ENCODE measurements at places on chromosomes 6 and 20.

GRCh38 chr20:1247689-1248088 lies 18.4 kb upstream of the SNPH start:
- DNase-seq: no peak
- no peak overlapping the region for H3K4me3 ChIP-seq
- no peaks in the 10 kb centered on the region for H3K36me3 ChIP-seq
- peaks cover 2% of the 10 kb centered on the region for H3K27me3 ChIP-seq
- H3K4me1 ChIP-seq: peaks cover 6% of the 10 kb centered on the region
- no peak overlapping the region for H3K27ac ChIP-seq

GRCh38 chr6:106315765-106316374 lies 9.7 kb downstream of the ATG5 start:
- peaks cover 21% of the 10 kb centered on the region for H3K36me3 ChIP-seq
- H3K27ac ChIP-seq: peak overlapping the region; percentile 73

DNA sequence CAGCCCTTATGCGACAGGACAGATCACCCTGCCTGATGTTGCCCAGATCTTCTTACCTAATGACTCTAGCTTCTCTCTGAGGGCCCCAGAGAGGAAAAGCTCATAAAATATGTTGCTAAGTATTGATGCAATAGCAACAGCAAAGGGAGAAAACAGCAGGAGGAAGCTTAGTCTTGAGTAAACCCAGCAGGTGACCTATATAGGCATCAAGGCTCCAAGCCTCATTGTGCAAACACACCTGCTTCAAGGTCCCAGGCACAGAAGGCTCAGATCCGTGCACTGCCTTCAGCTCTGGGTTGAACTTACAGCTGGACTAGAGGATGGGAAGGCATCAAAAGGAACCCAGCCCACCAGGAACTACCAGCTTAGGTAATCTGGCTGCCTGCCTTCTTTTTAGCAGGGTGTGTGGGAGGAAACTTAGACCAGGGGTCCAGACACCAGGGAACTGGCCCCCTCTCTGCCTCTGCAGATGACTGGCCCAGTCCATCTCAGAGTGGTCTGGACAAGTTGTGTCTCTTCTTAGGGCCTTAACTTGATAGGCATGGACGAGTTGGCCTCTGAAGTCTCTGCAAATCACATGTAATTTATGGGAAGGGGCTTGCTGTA lies 34.4 kb downstream of the TGM3 start:
- no peaks in the 10 kb centered on the region for H3K4me1 ChIP-seq
- H3K36me3 ChIP-seq: no peaks in the 10 kb centered on the region
- H3K4me3 ChIP-seq: no peak overlapping the region
- H3K27ac ChIP-seq: no peak overlapping the region

GRCh38 chr6:6469074-6469473 lies 119.4 kb upstream of the LY86 start:
- DNase-seq: no peak
- no peak overlapping the region for H3K4me3 ChIP-seq
- peaks cover 2% of the 10 kb centered on the region for H3K27me3 ChIP-seq
- no peaks in the 10 kb centered on the region for H3K4me1 ChIP-seq
- H3K36me3 ChIP-seq: no peaks in the 10 kb centered on the region

- H3K4me1 ChIP-seq: peaks cover 8% of the 10 kb centered on the region
- peaks cover 38% of the 10 kb centered on the region for H3K27me3 ChIP-seq
- no peak for DNase-seq
- no peaks in the 10 kb centered on the region for H3K36me3 ChIP-seq
- H3K4me3 ChIP-seq: no peak overlapping the region
- H3K27ac ChIP-seq: no peak overlapping the region
These were observed 78.6 kb upstream of the GATA5 start for GRCh38 chr20:62554214-62554897.

DNA sequence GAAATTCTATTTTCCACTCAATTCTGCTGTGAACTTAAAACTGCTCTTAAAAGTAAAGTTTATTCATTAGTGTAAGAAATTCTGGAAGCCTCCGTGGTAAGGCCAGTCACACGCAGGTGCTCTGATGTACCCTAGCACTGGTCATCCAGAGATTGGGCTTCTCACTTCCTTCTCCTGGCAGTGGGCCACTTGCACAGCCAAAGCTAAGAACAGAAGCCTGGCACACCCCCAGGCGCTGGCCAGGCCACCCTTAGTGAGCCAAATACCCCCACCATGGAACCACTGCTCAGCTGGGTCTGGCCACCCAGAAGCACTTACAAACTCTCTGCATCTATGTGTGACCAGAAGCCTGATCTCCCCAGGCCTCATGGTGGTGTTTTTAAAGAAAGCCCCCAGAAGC lies 35.3 kb upstream of the ARFGEF2 start:
- H3K27ac ChIP-seq: no peak overlapping the region
- no peaks in the 10 kb centered on the region for H3K36me3 ChIP-seq
- no peak for DNase-seq
- no peak overlapping the region for H3K4me3 ChIP-seq

DNA sequence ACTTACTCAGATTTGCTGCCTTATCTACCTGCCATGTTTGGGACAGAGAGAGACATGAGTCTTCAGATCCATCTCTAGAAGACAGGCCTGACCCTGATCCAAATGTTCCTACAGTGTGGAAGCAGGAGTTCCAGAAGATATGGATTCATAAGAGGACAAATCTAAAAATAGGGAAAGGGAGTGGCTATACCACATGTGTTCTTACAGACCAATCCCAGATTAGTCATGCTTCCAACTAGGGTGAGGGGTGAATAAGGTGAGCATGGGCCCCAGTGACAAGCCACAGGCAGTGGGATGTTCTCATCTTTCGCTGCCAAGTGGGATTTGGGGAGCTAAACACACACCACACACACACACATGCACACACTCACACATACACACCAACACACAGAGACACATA lies 670.7 kb upstream of the CITED2 start:
- DNase-seq: no peak
- H3K4me1 ChIP-seq: no peaks in the 10 kb centered on the region
- no peak overlapping the region for H3K27ac ChIP-seq
- no peak overlapping the region for H3K4me3 ChIP-seq
- peaks cover 2% of the 10 kb centered on the region for H3K27me3 ChIP-seq

DNA sequence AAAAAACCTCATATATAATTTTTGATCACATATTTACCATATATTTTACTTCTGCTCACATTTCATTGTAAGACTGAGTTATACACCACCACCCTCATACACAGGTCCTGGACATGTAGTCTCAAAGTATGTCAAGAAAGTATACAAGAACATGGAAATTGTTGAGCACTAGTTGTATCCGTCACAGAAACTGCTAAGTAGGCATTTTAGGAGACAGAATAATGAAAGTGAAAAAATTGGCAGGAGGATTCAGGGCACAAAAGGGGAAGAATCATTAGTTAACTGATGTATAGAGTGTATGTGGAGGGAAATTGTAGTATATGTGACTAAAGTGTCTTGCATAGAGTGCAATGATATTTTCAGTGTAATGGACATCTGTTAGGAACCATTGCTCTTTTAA lies 458.8 kb downstream of the TFAP2B start:
- no peaks in the 10 kb centered on the region for H3K36me3 ChIP-seq
- H3K4me1 ChIP-seq: no peaks in the 10 kb centered on the region
- no peak for DNase-seq
- no peaks in the 10 kb centered on the region for H3K27me3 ChIP-seq

GRCh38 chr6:154882107-154882506 lies 113.0 kb upstream of the TIAM2 start:
- no peak overlapping the region for H3K4me3 ChIP-seq
- H3K36me3 ChIP-seq: peaks cover 5% of the 10 kb centered on the region
- H3K4me1 ChIP-seq: peaks cover 6% of the 10 kb centered on the region
- no peaks in the 10 kb centered on the region for H3K27me3 ChIP-seq

DNA sequence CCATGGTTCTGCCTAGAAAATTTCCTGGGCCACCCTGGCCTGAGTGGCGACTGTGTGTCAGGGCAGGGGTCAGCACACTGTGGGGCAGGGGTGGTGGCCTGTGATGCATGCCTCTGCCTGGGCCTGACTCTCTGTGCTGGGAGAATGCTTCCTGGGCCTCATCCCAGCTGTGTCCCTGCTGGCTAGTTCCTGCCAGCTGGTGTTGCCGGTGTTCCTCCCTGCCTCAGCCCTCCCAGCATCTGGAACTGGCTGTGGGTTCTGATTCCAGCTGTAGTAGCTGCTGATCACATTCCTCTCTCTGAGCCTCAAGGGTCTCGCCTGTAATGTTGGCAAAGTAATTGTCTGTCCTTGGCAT lies 101.5 kb downstream of the SYCP2 start:
- no peak overlapping the region for H3K27ac ChIP-seq
- no peaks in the 10 kb centered on the region for H3K36me3 ChIP-seq
- no peaks in the 10 kb centered on the region for H3K4me1 ChIP-seq
- no peak for DNase-seq
- peaks cover 26% of the 10 kb centered on the region for H3K27me3 ChIP-seq

GRCh38 chr6:22582417-22583205 lies 13.2 kb downstream of the HDGFL1 start:
- H3K27ac ChIP-seq: no peak overlapping the region
- no peak overlapping the region for H3K4me3 ChIP-seq
- H3K36me3 ChIP-seq: no peaks in the 10 kb centered on the region
- no peaks in the 10 kb centered on the region for H3K27me3 ChIP-seq
- no peak for DNase-seq

DNA sequence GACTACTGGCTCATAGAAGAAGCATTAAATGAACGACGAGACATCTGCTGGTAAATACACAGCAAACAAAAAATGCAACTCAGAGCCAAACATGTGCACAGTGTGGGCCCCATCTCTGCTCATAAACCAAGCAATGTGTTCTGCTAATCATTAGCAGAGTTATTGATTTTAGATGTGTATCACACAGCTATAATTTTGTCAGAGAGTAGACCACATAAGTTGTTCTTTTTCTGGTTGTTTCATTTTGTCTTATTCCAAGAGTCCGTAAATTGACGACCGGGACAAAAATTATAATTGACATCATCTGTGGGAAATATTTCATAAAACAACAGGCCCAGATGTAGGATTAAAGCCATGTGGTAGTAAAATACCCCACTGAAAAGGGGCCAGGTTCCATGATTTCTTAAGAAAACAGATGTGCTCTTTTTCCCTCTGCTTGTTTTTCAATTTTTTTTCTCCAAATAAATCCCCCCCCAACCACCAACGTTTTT lies 423.6 kb downstream of the HAO1 start:
- H3K36me3 ChIP-seq: no peaks in the 10 kb centered on the region
- no peaks in the 10 kb centered on the region for H3K27me3 ChIP-seq
- no peak for DNase-seq
- no peak overlapping the region for H3K4me3 ChIP-seq
- H3K4me1 ChIP-seq: no peaks in the 10 kb centered on the region

GRCh38 chr6:167826896-167827582 lies at the start of gene AFDN:
Gene AFDN (plus strand): TSS chr6:167826911. CDS start chr6:167827133, 222 bp downstream.
- DNase-seq: peak; percentile 25
- peak within 1 kb of the TSS; percentile 81 for H3K4me3 ChIP-seq
- peaks cover 46% of the 10 kb centered on the region for H3K4me1 ChIP-seq
- no peaks in the 10 kb centered on the region for H3K36me3 ChIP-seq

DNA sequence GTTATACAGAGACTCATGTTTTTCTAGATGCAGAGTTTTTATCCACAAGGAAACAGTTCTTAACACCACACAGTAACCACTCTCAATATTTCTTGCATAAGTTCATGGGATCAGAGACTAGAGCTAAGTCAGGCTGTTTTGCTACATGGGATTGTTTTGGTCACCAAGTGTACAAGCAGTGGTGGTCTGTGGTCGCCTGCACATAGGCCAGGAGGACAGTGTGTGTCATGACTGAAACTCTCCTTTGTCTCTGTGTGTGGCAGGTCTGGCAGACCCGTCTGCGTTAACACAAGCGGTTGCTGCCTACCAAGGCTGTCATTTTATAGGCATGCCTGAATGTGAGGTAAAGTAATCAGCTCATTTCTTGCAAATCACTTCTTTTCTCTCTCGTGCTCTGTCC lies 18.9 kb downstream of the WRNIP1 start:
- no peak overlapping the region for H3K4me3 ChIP-seq
- no peak overlapping the region for H3K27ac ChIP-seq
- H3K27me3 ChIP-seq: no peaks in the 10 kb centered on the region
- peaks cover 42% of the 10 kb centered on the region for H3K36me3 ChIP-seq
- DNase-seq: no peak

GRCh38 chr6:145380186-145380585 lies 355.1 kb downstream of the EPM2A start:
- no peak for DNase-seq
- no peaks in the 10 kb centered on the region for H3K27me3 ChIP-seq
- H3K27ac ChIP-seq: no peak overlapping the region
- no peaks in the 10 kb centered on the region for H3K36me3 ChIP-seq

DNA sequence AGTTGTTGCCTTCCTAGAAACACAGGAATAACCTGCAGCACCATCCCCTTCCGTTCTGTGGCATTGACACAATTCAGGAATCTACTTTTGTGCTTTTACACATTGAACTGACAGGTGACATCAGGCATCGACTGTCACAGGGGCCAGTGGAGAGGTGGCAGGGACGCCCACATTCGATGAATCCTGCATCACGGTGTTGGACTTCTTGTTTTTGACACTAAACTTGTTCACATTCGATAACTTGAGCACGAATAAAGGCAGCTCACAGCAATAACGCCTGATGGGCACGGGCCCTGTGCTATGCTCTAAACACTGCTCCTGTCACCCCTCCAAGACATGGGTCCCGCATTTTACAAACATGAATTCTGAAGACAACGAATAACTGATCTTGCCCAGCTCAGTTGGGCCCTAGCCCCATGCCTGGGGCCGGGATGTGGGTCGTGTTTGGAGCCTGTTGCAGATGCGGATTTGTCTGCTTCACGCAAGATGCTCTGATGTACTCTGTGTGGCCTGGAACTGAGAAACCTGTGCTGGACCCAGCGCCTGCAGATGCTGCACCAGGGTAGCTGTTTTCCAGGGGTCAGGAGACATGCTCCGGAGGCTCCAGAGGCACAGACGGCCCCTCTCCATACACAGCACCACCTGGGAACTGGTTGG lies 75.7 kb downstream of the TTLL2 start:
- H3K27me3 ChIP-seq: peaks cover 7% of the 10 kb centered on the region
- no peak overlapping the region for H3K4me3 ChIP-seq
- no peaks in the 10 kb centered on the region for H3K36me3 ChIP-seq
- DNase-seq: no peak

DNA sequence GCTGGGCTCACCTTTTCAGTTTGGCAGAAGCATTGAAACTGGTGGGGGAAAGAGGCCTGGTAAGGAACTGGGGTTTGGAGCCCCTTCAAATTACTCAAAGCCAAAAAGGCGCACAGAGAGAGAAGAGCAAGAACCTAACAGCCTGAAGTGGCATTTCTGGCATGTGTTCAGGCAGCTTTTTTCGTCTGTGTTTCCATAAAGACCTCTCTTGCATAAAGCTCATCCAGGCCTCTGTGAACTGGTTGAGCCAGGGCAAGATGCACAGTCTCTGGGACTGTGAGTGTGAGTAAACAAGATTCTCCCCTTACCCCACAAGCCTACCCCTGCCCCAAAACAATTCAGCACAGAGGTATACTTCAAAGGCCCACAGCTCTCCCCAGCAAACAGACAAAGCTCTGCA lies 167.8 kb downstream of the QRSL1 start:
- no peak overlapping the region for H3K4me3 ChIP-seq
- H3K36me3 ChIP-seq: no peaks in the 10 kb centered on the region
- H3K27ac ChIP-seq: no peak overlapping the region
- no peaks in the 10 kb centered on the region for H3K4me1 ChIP-seq
- DNase-seq: no peak

- no peak overlapping the region for H3K27ac ChIP-seq
- no peaks in the 10 kb centered on the region for H3K4me1 ChIP-seq
- H3K36me3 ChIP-seq: peaks cover 8% of the 10 kb centered on the region
- no peak overlapping the region for H3K4me3 ChIP-seq
These were observed 34.9 kb upstream of the MAN1A1 start for GRCh38 chr6:119384444-119384843.

Data from activated CD4-positive, alpha-beta memory T cell treated with anti-CD3 and anti-CD28 coated beads for 36 hours (primary cell).